NCI-H510A (cell line): ENCODE measurements at places on chromosomes 2 and 18.
A peak's percentile ranks its signal among the peaks of the same experiment; 100 is the strongest.

DNA sequence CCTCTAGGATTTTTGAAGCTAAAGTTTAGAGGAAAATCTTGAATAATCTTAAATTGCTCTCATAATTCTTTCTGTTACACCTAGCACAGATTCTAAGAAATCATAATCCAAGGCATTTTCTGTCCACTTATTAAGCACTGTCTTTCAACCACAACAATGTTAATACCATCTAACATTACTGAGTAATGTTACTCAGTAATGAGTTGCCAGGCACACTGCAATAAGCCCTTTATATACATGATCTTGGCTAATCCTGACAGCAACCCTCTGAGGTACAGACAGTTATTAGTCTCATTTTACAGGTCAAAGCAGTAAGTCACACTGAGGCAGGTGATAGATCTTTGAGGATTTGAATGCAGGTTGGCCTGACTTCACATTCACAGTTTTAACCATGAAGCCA is 291.9 kb downstream of the ALK start:
- no peak for DNase-seq

DNA sequence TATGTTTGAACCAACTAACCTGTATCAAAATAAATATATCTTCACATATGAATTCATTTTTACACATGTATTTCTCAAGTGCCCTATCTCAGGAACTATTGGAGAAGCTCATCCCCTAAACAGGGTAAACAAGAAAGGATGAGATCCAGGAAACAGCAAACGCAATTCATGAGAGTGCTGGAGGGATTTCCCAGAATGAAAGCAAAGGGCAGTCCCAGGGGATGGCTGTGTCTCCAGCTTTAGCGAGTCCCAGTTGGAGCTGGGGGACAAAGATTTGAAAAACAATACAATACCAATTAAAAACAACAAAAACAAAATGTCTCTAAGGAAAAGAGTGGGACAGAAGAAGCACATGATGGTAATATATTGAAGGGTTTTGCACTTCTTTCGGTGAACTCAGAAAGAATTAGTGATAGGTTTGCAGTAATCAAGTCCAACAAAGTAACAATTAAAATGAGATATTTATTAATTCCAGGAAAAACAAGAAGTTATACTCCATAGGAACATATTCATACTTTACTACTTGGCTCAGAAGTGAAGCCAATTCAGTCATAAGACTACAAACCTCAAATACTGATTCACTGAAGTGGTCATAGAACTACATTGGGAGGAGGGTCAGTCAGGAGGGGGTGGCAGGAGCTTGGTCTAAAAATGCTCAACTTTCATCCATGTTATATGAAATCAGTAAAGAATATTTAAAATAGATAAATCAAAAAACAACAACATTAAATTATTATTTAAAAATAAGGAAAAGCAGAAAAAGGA is 73.1 kb upstream of the PDE1A start:
- no peak for DNase-seq

- DNase-seq: no peak
These were observed 90.1 kb downstream of the CHN1 start for GRCh38 chr2:174914853-174915760.

DNA sequence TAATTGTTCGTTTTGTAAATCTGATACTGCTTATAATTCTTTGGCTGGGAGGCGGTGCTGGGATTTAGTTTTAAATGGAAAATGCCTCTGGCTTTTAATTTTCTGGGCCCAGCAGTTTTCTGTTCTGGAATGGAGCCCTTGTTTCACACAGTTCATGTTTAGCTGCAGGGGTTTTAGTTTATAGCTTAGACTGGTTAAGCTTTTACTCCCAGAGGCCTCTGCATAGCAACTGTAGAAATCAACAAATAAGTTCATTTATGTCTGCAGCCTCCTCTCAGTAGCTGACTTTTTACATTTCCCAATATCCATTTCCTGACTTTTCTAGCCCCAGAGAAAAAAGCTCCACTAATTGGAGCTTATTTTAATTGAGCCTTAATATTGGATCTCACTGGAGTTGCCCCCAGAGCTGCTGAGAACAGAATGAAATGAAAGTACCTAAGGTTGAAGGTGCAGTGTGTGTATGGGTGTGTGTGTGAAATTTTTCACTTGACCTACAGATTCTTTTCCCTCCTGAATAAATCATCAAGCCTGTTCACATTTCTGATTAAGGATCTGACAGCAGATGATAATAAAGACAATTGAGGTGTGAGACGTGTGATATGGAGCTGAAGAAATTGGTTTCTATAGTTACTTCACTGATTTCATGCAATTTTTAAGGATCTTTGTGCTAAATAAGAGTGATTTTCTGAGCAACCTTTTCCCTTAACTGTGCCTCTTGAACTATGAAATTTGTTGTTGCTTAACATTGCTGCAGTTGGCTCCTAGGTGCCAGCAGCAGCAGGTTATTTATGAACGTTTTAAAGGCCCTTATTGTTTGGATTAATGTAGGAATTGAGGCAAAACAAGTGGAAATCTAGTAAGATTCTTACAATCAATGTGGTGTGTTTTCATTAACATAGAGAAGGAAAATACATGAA is 109.6 kb downstream of the TAF4B start:
- no peak for DNase-seq

- DNase-seq: peak; percentile 10
These were observed 807 bp downstream of the PELI1 start for GRCh38 chr2:64143169-64144056.
